ENCODE measurements at places on chromosomes 12 and 14.
A peak's percentile ranks its signal among the peaks of the same experiment; 100 is the strongest.

DNA sequence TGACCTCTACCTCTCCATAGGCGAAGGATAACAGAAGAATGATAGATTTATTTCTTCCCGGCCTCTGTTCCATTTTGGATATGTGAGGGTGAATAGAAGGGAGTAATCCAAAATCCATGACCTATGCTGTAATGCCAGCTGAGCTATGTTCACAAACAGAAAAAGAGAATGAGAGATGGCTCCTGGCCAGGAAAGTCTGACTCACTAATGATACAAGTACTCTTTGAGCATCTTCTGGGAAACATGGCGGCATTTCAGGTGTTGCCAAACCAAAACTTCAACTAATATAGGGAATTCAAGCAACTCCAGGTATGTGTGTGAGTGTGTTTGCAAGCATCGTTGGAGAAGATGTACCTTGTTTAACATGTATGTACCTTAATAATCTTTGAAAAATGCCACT is 55.1 kb downstream of the MED13L start:
- peak; percentile 32 for DNase-seq

GRCh38 chr14:68506021-68506644 is 286.7 kb downstream of the ZFP36L1 start:
- no peak for DNase-seq

DNA sequence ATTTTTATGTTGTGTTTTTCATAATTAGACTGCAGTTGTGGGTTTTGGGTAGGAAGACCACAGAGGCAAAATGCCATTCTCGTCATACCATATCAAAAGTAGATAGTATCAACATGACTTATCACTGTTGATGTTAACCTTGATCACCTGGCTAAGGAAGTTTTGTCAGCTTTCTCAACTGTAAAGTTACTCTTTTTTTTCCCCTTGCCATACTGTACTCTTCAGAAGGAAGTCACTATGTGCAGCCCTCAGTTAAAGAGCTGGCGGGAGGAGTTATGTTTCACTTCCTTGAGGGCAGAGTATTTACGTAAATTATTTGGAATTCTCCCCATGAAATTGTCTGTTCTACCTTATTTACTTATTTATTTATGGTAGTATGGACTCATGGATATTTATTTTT is 78.7 kb downstream of the PRORP start:
- no peak for DNase-seq

DNA sequence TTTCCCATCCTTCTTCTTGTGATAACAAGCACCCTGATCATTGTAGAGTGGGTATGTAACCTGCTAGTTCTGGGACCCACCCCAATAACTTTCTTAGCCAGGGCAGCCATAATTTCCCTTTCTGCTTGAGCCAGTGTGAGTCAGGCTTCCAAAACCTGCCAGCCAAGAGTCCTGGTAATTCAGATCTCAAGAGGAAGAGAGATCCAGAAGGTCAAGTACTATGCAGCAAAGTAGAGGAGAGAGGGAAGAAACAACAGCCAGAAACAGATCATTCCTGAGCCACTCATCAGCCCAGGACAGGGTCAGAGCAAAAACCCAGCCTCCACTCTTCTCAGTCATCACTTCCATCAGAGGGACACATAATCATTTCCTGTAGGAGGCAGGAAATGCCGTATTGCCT is 182.0 kb downstream of the DICER1 start:
- no peak for DNase-seq

GRCh38 chr12:57627501-57628279 is 5.3 kb downstream of the B4GALNT1 start:
- DNase-seq: no peak

GRCh38 chr14:33163600-33163999 is 224.9 kb downstream of the NPAS3 start:
- DNase-seq: peak; percentile 15

GRCh38 chr12:76010732-76011458 is 20.7 kb downstream of the PHLDA1 start:
- DNase-seq: no peak

GRCh38 chr12:59453475-59453874 is 142.4 kb upstream of the SLC16A7 start:
- no peak for DNase-seq

DNA sequence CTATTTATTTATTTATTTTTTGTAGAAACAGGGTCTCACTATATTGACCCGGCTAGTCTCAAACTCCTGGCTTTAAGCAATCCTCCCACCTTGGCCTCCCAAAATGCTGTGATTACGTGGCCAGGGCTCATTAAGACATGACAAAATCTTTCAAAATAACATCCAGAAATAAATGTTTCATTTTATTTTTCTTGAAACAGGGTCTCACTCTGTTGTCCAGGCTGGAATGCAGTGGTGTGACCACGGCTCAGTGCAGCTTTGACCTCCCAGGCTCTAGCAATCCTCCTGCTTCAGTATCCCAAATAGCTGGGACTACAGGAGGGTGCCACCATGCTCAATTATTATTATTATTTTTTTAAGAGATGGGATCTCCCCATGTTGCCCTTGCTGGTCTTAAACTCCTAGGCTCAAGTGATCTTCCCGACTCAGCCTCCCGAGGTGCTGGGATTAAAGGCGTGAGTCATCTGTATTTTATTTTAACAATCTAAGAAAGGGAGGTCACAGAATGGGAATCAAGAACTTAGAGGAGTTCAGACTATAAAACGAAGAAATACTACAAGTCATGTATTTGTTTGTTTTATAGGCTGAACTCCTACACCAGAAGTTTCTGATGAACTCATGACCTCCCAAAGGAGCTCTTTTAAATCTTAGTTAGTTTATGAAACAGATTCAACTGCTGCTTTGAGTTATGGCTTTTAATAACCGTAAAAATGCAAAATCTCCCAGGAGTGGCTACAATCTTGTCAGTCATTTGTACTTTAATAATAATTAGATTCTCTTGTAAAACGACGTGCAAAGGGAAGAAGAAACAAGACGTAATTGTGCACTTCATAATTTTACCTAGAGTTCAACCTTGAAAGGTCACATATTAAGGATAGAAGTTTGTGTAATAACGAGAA is 2.1 kb upstream of the TMEM263 start:
- no peak for DNase-seq

- DNase-seq: no peak
These were observed 55.1 kb downstream of the FOXA1 start for GRCh38 chr14:37539992-37540391.

- peak; percentile 18 for DNase-seq
These were observed 1.4 kb upstream of the TRMT61A start for GRCh38 chr14:103527408-103528145.

- no peak for DNase-seq
These were observed 1.8 kb downstream of the ELK3 start for GRCh38 chr12:96195845-96196451.

- no peak for DNase-seq
These were observed 8.3 kb downstream of the PROX2 start for GRCh38 chr14:74867673-74868072.

DNA sequence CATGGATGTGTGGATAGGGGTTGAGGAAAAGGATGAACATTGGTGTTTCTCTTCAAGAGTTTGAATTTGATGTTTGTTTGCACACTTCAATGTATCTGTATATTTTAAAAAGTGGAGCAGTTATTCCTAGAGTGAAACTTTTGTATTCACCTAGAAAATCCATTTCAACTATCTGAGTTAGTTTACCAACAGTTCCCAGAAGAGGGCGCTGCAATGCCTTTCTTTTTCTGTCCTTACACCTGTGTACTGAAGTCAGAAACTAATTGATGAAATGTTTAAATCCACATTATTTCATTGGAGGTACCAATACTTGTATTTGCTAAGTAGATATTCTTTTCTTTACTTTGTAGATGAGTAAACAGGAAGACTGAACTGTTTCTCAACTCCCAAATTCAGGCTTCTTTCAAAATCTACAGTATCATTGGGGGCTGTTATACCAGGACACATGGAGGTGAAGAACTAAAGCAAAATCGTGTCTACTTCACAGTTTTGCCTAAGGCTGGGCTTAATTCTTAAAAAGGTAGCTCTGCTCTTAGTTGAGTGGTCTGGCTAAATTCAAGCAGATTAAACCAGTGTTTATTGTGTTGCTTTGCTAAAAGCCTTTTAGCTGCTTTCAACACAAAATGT is 26.6 kb upstream of the KLRB1 start:
- DNase-seq: no peak

DNA sequence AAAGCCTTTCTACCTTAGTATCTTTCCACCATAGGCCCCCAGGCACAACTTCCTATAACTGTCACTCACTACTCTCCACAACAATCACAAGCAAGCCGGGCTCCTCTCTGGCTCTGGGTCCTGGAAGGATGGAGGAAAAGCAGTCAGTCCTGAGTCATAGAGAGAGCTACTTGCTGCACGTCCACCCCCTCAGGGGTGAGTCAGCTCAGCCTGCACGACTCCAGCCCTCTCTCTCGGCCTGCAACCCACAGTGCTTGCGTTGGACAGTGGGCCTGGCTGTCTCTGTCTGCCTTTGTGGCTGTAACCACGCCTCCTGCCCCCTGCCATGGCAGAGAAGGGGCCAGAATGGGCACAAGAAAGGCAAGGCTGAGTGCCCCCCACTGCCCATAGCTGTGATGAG is 154.1 kb upstream of the FKBP4 start:
- no peak for DNase-seq

DNA sequence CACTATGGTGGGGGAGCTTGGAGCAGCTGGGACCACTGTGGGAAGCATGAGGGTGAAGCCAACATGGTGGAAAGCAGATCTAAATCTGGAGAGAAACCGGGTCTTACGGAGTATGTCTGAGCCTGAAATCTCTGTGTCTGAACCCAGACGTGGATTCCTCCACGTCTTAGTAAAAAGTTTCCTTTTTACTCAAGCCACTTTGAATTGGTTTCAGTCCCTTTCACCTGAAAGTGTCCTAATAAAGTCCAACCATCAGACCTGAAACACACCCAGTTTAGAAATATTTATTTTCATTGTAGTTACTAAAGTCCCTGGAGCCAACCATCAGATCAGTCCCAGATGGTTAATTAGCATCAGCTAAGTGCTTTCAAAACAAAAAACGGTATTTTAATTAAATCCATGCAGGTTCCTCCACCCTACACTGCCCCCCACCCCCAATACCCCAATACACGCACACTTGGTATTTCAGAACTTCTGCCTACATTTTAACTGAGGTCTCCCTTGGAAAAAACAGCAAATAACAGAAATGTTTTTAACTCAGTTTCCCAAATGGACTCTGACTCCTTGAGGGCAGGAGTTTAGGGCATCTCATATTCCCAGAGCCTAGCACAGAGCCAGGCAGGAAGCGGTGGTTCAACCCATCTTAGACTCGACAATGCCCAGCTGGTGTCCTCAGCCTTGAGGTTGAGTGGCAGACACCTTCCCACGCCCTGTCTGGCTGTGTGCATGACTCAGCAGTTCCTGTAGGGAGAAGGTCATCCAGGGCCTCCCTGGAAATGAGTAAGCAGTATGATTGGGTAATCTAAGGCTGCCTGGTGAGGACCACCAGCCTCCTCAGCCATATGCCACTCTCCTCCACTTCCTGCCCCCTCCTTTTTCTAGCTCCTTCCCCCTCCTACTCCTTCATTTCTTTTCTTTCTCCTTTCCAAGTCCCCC is 175.8 kb downstream of the TTC8 start:
- no peak for DNase-seq

DNA sequence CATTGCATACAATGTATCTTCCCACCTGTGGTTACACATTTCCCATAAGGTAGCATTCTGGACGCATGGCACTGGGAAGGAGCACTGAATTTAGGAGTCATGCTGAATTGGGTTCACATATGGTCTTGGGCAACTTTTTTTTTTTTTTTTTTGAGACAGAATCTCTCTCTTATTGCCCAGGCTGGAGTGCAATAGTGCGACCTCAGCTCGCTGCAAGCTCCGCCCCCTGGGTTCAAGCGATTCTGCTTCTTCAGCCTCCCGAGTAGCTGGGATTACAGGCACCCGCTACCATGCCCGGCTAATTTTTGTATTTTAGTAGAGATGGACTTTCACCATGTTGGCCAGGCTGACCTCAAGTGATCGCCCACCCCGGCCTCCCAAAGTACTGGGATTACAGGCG is 13.3 kb downstream of the DIP2B start:
- DNase-seq: no peak

DNA sequence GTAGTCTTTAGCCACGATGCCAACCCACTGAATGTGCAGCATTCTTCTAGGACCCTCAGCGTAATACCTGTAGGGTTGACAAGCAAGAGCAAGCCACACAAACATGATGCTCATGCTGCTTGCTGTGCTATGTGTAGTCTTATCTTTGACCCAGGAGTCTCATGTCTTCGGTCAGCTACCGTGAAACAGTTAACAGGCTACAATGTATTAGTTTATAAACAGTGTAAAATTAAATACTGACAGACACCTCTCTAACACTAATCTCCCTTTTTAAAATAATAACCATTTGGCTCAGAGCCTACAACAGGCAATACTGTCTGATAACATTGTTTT is 1.9 kb downstream of the EAPP start:
- no peak for DNase-seq

- DNase-seq: no peak
These were observed 198.8 kb downstream of the DAD1 start for GRCh38 chr14:22390195-22390594.

GRCh38 chr14:60233251-60233650 is 15.8 kb upstream of the PPM1A start:
- DNase-seq: no peak

DNA sequence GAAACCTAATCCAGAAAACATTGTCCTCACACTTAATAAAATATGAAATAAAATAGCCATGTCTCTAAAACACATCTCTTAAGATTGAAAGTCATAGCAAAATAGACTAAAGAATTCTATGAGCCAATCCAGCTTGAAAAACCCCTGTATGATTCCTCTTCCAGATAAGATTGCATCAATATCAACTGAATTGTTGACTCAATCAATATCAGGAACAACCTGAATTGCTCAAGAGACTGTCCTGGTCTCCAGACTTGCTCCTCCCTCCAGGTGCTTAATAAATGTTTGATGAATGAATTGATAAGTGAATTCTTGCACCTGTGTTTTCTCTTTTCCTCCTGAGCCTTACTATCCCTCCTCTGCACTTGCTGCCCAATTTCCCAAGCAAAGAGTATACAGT is 162.1 kb downstream of the NTF3 start:
- DNase-seq: no peak

All from NCI-H1436 (cell line).